ENCODE measurements at places on chromosomes 1 and 21.

DNA sequence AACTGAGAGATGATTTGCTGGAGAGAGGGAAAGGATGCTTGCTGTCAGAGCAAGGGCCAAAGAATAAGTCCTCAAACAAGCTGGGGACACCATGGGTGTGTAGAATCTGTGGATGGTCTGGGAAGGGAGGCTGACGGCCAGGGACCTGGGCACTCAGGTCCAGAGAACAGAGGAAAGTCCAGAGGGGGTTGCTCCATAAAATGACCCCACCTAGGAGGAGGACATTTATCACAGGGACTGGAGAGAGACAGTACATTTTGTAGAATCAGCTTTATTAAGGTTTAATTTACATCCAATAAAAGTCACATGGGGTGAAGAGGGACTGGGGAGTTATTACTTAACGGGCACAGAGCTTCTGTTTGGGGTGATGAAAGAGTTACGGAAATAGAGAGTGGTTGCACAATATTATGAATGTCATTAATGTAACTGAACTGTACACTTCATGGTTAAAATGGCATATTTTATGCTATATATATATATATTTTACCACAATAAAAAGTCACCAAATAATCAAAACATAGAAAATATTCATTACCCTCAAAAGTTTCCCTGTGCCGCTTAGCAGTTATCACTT is 73.0 kb upstream of the ABCD3 start:
- no peak for DNase-seq

DNA sequence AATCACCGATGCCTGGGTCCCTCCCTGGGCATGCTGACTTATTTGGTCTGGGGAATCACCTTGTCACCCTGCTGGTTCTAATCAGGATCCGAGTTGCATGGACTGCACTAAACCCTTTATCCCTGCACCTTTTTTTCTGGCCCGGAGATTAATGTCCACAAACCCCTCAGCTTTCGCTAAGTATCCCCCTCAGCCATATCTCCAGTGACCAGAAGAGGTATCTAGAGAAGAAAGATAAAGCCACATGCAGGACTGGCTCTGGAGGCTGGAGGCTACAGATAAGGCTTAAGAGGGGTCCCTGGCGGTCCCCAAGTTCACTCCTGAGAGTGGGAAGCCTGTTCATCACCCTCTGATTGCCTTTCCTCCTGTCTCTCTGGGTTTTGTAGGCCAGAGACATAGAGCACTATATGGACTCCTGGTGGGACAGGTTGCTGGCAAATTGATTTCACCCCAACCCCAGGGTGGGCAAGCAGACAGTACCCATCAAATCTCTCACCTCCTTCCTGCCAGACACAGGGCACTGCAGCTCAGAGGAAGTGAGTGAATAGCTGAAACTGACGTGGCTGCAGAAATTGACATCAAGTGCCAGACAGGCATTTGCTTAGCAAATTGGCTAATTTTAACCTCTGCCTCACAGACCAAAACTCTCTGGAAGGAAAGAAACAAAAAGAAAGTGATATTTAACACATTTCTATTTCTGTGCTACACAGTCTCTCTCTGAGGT is 38.8 kb downstream of the HMGB4 start:
- no peak for DNase-seq

DNA sequence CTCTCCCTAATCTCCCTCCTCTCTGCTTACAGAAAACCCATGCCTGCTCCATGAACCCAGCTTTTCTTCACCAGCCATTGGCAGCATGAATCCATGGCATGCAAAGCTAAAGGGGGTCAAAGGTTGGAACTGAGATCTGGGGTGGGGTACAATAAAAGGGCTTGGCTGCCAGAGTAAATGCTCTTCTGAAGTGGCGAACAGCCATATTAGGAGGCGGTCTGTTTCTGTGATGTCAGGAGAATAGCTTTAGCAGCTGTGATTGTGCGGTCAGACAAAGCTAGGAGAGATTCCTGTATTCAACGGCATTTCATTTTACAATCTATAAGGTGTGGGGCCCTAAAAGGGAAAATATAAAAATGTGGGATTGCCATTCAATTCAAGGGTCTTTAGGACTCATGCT is 71.7 kb upstream of the TMPRSS2 start:
- no peak for DNase-seq

GRCh38 chr1:61875198-61875597 is 132.9 kb downstream of the PATJ start:
- no peak for DNase-seq

DNA sequence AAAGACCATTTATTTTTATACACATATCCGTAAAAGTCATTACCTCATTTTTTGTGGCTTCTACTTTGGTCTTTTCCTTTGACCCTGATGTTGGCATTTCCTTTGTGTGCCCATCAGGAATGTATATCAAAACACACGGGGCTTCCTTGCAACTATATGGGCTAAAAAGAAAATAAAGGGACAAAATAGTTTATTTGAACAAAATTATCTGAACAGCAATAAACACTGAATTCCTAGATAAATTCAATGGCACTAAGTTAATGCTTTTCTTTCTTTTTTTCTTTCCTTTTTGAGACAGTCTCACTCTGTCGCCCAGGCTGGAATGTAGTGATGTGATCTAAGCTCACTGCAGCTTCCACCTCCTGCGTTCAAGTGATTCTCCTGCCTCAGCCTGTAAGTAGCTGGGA is 45.2 kb downstream of the EPRS1 start:
- no peak for DNase-seq

- DNase-seq, result no peak
These were observed 12.9 kb downstream of the FAM43B start for GRCh38 chr1:20565234-20565633.

DNA sequence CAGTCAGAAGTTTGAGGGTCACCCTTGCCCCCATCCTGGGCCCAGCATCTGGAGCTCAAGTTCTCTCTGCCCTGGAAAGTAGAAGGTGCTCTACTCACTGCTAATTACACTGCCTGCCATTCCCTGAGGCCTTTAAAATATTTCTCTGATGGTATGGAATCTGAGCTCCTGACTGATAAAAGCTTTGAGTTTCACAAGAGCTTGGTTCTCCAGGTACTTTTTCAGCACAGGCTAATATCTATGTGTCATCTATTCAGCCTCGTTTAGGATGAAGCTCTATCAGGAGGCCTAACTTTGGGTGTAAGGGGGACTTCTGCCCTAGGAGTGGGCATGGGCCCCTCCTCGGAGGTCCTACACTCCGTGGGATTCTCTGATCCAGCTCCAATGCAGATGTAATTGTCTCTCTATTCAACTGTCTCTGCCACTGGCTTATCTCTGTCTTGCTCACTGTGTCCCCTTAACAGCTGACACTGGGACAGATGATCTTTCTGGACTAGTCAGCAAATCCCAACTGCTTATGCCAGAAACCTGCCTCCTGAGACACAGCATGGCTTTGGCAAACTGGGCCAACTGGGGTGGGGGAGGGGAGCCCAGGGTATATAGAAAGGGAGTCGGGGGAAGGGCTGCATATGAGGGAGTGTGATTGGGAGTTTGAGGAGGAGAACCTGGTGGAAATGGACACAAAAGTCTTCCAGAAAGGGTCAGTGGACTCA is 104.2 kb upstream of the GADD45A start:
- DNase-seq, result no peak

DNA sequence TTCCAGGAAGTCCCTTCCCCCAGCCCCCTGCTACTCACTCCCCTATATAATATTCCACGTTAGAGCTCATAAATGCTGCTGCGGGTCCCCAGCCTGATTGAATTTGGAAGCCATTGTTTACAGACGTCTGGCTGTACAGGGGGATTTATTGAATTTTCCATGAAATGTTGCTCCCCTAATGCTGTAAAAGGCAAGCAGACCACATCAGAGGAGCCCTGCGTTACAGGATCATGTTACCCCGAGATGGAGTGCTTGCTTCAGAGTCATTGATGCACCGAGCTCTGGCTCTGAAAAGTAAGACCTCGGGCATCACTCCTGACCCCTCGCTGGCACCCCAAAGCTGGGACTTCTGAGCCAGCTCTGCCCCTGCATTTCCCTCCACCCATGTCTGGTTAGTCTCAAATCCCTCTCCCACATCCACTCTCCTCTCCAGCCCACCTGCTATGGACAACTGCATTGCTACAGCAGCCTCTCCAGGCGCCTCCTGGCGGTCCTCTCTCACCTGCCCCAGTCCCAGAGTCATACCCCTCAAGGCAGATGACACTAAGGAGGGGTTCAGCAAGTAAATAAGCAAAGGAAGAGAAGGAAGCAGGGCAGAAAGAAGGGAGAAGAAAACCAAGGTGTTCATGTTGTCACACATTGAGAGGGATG is 127.8 kb downstream of the TMEM53 start:
- no peak for DNase-seq

GRCh38 chr1:1236176-1236763 is 4.2 kb downstream of the B3GALT6 start:
- DNase-seq, result no peak

GRCh38 chr1:36769886-36770830 is 264.2 kb downstream of the GRIK3 start:
- DNase-seq, result no peak

- DNase-seq, result peak; percentile 12
These were observed 1793.9 kb downstream of the NCAM2 start for GRCh38 chr21:22791986-22792560.

- DNase-seq, result peak; percentile 58
These were observed 860 bp downstream of the TMEM63A start for GRCh38 chr1:225881081-225881958.

DNA sequence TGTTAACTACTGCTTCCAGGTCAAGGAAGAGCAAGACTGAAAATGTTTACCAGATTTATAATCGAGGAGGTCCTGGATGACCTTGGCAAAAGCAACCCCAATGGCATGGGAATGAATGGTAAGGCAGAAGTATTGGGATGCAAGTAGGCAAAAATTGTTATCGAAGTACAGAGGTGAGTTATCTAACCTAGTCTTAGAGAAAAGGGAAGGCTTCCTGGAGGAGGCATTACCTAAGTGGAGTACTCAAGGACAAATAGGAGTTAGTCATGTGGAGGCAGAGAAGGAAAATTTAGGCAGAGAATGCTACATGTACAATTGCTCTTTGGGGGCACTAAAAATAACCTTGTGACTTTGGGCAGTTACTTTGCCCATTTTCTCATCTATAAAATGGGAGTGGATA is 3.5 kb upstream of the MAGOH start:
- no peak for DNase-seq

- no peak for DNase-seq
These were observed 11.8 kb downstream of the AHCTF1 start for GRCh38 chr1:246919902-246920301.

DNA sequence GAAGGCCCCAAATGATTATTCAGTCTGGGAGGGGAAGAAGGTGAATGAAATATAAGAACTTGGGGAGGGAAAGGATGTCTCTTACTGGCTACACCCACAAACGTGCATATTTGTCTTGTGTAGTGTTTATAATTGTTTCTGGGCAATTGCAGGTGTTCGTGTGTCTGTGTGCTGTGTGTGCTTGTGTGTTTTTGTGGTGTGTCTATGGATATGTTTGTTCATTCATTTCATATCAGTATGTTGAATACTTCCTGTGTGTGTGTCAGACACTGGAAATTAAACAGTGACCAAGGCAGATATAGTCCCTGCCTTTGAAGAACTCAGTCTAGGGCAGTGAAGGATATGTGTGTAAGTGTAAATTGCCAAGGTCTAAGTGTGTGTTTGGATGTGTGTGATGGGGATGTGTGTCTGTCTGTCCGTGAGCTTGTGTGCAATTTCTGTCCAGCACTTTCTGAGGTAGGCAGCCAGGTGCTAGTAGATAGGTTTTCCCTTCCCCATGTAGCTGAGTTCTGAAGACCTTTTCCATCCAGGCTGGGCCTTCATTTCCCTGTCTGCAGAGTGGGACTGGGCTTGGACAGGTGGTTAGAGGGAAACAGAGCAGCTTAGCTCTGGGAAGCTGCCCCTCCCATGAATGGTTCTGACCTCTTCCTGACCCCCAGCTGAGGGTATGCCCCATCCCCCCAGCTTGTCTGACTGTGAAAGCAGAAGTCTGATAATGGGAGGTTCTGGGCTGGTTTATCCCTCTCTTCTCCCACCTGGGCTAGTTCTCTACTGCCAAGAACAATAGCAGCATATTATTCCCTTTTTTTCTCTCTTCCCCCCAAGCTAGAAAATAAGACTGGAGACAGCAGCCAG is 3.8 kb downstream of the AGO1 start:
- no peak for DNase-seq

DNA sequence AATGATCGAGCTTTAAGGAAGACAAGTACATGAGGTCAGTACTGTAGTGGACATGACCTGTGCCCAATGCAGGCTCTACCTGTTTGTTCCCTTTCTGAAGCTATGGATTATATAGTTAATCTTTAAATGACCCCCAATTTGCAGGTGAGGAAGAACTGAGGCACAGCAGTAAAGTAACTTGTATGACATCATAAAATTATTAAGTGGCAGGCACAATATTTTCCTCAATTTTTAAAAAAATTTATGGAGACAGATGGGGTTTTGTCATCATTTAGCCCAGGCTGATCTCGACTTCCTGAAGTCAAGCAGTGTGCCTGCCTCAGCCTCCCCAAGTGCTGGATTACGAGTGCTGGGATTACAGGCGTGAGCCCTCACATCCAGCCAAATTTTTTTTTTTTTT is 3.6 kb upstream of the GATAD2B start:
- no peak for DNase-seq

GRCh38 chr21:42414928-42415769 is 11.4 kb downstream of the UBASH3A start:
- peak; percentile 90 for DNase-seq

DNA sequence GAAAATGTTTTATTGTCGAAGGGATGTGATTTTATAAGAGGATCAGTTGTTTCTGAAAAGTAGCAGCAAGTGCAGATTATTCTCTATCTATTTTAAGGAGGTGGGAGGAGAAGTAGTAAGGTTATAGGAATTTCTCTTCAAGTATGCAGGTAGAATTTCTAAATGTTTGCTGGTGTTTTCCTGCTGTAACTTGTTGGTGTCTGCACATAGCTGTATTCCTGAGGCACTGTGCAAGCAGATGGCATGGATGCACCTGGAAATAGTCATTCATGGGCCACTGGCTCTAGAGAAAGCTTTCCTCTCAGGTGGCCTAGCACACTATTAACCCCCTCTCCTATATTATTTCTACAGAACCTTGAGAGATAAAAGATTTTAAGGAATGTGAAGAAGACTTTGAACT is 30.3 kb upstream of the PODN start:
- no peak for DNase-seq

DNA sequence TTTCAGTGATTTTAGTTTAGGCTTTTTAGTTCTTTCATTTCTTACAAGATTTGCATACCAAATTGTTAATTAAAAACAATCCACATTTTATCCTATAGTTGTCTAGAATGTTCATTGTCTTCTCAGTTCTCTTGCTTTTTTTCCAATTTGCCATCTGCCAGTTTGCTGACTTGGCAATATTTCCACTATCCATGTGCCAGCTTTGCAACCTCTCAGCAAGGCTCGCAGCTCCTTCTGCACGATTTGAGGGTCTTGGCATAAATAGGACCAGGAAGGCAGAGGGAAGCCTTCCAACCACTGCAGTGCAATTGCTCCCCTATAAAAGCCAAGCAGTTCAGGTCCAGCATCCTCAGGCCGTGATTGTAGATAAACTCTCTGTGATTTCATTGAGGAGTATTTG is 306.8 kb upstream of the FMN2 start:
- DNase-seq, result no peak

DNA sequence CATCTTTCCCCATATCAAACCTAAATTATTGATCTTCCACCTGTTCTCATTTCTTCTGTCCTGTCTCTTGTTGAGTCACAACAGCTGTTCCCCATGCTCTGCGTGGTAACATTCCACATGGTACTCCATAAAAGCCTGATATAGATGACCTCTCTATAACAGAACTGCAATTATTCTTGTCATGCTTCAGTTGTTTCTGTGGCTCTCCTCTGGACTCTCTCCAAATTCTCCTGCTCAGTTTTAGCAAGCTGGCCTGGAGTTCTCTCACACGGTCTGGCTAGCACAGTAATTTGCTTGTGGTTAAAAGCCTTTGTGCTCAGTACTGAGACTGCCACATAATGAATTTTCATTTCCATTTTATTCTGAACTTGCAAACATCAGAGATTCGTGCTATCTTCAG is 10.6 kb upstream of the LRRC39 start:
- DNase-seq, result no peak

Measured in CD4-positive, alpha-beta T cell treated with Interleukin-15 for 4 hours (primary cell).